Pons (tissue), 1 donor: ENCODE measurements at places on chromosomes 6 and 20.

DNA sequence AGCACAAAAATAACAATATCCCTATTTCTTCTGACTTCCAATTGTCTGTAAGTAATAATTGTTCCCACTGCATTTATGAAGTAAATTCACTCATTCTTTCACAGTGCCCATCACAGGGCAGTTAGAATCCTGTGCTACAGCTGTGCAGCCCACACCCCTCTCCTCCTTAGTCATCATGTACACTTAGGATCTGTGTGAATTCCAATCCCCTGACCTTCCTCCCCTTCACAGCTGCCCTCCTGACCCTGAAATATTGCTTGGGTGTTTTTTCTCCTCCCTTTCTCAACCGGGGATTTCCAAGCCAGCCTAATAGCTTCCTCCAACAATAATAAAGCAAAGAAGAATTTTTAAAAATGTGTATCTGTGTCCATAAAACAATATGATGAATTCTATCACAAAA lies 91.5 kb upstream of the BEND6 start:
- DNase-seq: no peak

GRCh38 chr6:136846046-136846445 lies 23.7 kb downstream of the PEX7 start:
- peak; percentile 45 for DNase-seq

- DNase-seq: peak; percentile 2
Measured at GRCh38 chr6:154705471-154706113, 27.6 kb upstream of the SCAF8 start.

DNA sequence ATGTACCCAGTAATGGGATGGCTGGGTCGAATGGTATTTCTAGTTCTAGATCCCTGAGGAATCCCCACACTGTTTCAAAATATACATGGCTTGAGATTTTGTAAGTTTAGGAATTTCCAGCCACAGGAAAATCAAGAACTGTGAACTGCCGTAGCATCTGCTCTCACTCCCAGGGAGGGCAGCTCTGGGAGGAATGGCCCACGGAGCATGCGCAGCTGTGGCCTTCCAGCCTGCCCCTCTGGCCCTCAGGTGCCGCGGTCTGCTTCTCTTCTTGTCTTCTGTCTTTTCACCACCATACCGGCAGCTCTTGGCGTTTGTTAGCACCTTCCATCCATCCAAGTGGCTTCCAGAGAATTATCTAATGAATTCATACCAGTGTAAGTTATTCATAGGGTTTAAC lies 19.9 kb upstream of the EXOC2 start:
- no peak for DNase-seq

DNA sequence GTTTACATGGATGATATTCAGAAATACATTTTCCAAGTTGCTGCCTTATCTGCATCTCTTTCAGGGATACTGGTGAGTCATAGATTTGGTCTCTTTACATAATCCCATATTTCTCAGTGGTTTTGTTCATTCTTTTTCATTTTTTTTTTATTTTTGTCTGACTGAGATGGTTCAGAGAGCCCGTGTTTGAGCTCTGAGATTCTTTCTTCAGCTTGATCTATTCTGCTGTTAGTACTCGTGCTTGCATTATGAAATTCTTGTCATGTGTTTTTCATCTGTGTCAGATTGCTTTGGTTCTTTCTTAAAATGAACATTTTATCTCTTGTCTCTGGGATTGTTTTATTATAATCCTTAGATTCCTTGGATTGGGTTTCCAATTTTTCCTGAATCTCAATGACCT lies 317.3 kb downstream of the DOK5 start:
- no peak for DNase-seq

GRCh38 chr6:86969573-86969972 lies 32.2 kb downstream of the HTR1E start:
- no peak for DNase-seq

DNA sequence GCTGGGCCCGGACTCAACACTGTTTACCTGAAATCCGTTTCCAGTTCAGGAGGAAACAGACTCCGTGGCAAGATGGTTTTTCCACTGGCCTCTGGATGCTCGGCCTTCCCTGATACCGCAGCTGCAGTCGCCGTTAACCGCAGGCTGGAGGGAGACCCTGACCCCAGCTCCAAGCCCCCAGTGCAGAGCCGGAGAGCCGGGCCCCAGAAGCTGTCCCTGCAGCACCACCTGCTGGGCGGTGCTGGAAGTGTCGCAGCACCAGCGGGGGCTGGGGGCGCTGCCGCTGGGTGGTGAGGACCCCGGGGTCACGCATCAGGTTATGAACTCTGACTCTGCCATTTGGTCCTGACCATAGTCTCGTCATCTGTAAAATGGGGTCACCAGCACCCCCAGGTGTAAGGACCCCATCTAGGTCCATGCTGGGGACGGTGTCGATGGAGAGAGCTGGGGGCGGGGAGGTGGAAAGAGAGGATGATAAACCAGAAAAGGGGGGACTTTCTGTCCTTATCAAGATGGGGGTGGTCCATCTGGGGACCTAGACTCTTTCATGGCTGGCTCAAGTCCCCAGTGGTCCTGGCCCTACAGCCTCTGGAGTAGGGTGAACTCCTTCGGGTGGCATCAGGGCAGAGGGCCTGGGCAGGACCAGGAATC lies 20.8 kb upstream of the CHRNA4 start:
- no peak for DNase-seq

DNA sequence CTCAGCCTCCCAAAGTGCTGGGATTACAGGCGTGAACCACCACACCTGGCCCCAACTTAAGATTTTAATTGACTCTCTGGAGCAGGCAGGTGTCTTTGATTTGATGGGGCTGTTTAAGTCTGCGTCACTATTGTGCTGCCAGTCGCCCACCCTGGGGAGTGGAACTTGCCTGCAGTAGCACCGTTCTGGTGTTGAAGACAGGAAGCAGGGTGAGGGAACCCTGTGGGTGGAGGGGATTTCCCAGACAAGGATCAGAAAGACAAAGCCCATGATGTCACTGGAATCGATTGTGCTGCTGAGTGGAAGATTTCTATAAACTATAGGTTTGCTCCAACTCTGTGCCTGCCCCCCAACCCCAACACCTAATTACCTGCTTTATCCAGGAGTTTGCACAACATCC lies 11.0 kb downstream of the ALDH8A1 start:
- no peak for DNase-seq

DNA sequence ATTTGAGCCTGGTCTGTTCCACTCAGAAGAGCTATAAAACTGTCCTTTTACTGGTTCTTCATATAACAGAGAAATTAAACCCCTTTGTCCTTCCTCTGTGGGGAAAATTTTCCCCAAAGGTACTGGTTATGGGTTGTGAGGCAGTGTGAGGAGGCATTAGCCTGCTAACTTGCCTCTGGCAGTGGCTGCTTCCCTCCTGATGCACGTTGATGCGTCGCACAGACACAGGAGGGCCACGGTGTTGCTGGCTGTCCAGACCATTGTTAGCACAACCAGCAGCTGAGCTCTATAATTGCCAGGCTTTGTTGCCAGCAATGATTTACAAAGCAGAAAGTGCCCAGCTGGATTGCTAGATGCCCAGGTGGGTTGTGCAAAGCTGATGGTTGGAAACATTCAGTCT lies 10.1 kb downstream of the AAR2 start:
- DNase-seq: no peak

DNA sequence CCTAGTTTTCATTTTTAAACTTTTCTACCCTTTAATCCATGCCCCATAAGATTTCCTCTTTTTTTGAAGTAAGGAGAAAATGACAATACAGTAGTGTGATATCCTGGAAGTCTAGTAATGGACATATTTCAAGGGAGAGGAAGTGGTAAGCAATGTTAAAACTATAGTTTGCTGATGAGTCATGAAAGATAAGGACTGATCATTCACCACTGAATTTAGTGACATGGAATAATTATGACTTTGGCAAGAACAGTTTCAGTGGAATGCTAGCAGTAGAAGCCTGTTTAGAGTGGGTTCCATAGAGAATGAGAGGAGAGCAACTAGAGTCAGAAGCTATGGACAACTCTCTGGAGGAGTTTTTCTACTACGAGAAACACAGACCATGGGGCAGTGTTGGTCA lies 24.9 kb upstream of the SLC2A12 start:
- no peak for DNase-seq

DNA sequence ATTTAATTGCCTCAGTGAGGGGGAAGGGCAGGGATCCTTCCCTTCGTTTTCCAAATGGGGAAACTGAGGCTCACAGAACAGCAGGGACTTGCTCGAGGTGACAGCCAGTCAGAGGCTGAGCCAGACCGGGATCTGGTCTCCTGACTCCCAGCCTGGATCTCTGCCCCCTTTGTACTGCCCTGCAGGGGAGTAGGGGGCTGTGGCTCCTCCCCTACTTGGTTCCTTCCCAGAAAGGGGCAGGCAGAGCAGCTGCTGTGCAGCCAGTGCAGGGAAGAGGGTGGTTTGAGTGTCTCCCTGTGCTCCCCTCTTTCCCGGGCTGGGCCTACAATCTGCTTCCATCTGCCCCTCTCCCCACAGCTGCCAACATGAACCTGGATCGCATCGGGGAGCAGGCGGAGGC lies 37.6 kb downstream of the UQCC2 start:
- DNase-seq: no peak

DNA sequence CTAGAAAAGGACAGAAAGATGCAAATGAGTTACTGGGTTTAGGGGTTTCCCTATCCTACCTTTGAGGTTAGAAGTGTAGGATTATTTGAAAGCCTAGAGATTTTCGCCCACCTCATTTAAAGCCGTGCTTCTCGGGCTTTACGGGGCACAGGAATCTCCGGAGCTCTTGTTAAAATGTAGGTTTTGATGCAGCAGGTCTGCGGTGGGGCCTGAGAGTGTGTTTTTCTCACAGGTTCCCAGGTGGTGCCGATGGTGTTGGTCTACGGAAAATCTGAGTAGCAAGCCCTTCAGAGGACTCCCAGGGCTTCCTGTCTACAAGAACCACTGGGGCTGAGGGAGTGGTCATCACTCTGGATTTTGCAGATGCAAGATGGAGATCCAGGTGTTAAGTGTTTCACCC lies 47.5 kb downstream of the TRAM2 start:
- DNase-seq: no peak

GRCh38 chr6:37011656-37012378 lies 6.4 kb downstream of the FGD2 start:
- DNase-seq: no peak

DNA sequence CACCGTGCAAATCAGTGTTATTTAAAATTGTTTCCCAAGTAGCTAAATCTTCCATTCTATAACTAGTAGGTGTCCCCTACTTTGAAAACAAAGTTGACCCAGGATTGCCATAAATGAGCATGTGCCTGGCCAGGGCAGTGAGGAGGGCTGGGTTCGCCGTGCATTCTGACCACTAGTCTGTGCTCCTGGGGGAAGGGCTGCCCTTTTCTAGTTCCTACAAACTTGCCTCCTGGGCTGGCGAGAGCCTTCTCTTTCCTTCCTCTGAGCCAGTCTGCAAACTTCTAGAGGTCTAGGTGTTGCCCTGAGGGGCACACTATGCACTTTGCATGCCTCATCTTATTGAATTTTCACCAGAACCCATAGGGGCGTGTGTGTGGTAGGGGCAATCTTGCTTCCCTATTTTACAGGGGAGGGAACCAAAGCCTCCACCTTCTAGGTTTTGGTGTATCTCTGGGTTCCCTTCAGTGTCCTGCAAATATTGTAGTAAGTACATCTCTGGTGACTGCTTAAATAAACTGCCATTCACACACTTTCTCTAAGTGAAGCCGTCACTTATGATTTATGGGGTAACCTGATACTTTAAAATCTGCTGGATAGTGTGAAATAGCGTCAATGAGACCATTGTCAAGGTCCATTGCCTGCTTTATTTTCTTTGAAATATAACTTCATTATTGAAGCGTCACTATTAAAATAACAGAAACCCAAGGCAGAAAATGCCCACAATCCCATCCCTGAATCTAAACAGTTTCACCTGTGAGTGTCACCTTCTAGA lies 42.2 kb downstream of the CDH26 start:
- no peak for DNase-seq

DNA sequence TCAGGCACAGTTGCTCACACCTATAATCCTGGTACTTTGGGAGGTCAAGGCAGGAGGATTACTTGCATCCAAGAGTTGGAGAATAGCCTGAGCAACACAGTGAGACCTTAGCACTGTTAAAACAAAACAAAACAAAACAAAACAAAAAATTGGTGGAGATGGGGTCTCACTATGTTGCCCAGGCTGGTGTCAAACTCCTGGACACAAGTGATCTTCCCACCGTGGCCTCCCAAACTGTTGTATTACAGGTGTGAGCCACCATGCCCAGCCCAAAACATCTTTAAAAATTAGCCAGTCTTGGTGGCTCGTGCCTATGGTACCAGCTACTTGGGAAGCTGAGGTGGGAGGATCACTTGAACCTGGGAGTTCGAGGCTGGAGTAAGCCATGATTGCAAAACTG lies 120.2 kb downstream of the GMDS start:
- DNase-seq: no peak

DNA sequence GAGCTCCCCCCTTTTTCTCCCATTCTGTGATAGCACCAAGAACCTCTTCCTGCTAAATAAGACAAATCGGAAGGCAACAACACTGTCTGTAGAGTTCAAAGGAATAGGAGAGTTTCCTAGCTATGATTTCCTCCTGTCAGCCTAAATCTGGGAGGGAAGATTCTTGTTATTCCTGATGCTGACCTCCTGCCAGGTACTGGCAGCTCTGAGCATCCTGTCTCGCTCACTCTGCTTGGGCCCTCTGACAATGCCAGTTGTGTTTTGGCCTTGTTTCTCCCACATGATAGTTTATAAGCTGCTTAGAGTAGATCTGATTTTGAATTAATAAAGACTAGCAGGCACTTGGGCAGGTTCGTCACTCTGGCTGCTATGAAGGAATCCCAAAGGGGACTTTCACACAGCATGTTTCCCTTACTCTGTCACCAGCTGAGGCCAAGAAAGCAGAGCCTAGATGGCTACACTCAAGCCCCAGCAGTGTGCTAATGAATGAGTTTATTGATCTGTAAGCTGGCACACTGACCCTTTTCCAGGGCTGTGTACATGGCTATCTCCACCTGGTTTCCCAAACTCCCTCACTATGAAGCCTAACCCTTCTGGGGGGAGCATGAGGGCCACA lies 52.3 kb downstream of the UQCC1 start:
- peak; percentile 46 for DNase-seq

DNA sequence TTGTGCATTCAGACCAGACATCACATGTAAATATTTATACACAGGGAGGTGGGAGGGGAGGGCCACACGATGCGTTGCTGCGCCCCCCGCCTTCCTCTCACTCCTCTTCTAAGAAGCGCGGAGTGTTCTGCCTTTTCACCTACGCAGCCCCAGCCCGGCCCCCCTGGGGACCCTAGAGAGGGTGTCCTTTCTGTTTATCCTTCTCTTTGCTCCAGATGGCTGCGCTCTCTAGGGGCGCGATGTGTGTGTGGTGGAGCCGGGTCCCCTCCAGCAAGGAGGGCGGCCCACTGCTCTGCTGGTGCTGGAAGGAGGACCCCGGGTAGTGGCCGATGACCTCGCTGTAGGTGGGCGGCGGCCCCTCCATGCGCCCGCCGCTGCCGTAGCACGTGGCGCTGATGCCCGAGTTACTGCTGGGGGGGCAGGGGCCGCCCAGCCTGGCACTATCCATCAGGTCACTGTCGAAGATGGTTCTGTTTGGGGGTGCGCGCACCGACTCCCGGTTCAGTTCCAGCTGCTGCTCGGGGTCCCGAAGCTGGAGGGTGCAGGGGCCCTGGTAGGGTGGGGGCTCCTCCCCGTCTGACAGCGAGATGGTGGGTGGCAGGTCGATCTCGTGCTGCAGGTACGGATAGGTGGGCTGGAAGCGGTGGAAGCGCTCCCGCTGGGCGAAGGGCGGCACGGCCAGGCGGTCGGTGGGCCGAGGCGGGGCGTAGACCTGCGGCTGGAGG lies 31.8 kb upstream of the ZBP1 start:
- no peak for DNase-seq
